ENCODE measurements at places on chromosomes 11 and 22.

DNA sequence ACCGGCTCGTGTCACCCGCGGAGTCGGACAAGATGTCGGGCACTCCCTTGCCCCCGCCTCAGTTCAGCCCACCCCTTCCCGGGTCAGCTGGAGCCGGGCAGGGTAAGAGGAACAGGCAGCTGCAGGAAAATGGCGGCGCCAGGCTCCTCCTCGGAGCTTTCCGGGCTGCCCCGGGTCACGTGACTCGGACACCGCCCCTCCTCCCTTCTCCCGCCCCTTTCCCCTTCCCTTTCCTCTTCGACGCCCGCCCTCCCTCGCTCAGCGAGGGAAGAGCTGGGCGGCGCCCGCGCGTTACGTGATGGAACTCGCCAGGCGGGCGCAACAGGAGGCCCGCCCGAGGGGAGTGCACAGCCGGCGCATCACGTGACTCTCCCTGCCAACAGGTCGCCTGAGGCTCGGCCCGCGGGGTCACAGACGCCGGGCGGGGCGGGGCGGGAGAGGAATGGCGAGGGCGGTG lies at the start of gene PICALM:
Gene PICALM, minus strand, starts transcription at position 134 of the 457 bp plus-strand sequence. CDS start 304 bp downstream, outside the sequence.
- DNase-seq = peak; percentile 98

- DNase-seq = no peak
These were observed 30.3 kb upstream of the NECTIN1 start for GRCh38 chr11:119759324-119759723.

DNA sequence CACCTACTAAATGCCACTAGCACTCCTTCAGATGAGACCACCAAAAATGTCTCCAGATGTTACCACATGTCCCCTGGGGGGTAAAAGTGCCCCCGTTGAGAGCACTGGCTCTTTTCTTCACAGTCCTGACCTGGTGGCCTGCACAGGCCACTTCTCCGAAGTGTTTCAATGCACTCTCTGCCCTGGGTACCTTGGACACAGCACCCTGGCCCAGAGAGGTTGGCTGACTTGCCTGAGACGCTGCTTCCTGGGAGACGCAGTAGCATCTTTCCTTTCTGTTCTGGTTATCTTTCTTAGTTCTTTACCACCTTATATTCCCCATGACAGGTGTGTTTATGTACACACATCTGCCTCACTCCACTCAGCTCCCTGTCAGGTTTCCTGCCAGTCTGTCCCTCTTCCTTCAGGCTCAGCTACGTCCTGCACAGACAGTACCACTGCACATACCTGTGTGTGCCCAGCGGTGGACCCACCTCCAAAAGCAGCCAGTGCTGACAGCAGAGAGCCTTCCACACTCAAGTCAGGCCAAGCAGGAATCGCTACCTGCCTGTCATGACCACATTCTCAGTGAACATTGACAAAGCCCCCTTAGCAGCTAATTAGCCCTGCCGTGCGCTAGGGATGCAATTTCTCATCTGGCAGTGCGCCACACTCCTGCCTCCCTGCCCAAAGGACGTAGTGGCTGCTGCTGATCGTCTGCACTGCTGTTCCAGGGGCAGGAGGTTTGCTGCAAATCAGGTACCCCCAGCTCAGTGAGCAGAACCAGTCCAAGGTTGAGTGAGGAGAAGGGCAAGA lies 39.0 kb downstream of the FAM83F start:
- DNase-seq = no peak

- DNase-seq = no peak
These were observed 13.7 kb downstream of the MUC5B start for GRCh38 chr11:1236316-1237127.

- DNase-seq = no peak
These were observed 62.9 kb upstream of the ATXN10 start for GRCh38 chr22:45608763-45609180.

DNA sequence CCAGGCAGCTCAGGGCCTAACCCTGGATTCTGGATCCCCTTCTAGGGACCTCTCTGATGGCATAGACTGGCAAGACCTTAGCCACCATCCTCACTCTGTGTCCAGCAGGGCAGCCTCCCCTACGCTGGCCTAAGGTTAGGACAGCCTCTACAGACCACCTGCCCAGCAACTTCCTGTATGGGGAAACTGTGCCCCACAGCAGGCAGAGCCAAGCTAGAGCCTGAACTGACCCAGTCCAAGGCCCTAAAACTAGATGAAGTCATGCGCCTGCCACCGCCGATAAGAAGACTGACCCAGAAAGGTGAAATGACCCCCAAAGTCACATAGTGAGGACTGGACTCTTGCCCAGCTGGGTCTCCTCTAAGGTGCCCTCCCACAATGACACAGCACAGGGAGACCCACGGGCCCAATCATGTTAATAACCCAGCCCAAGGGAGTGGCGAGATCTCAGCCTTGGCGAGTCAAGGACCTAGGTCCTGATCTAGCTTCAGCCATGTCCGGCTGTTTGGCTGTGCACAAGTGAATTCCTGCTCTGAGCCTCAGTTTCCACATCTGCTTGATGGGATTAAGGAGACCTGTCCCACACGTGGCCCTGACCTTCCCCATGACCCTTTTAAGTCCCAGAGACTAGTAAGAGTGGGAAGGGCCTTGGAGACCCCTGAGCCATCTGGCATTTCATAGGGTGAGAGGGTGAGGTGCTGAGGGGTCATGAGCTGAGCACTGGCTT lies 17.6 kb downstream of the STARD10 start:
- DNase-seq = no peak

Data from skin of body (tissue), 3 donors.